Left lung (tissue), 14 donors: ENCODE measurements at places on chromosomes 4 and X. TPM values are rescaled to one million over a fixed set of nuclear protein-coding genes. Genes with fewer than 3 reads are reported as not detected.

Gene ENPEP
- 7.3 TPM for total RNA-seq

Gene REELD1
- 0.13 TPM for total RNA-seq

Gene SMIM10
- 4.4 TPM for total RNA-seq

Gene DRD5
- total RNA-seq = not detected

Gene SLC2A9
- total RNA-seq = 19.0 TPM

Gene XAGE1A
- not detected for total RNA-seq

GRCh38 chr4:145679520-145679919 lies 426 bp upstream of the C4orf51 start:
- no peaks in the 10 kb centered on the region for H3K4me1 ChIP-seq
- no peak overlapping the region for H3K4me3 ChIP-seq
- no peak for DNase-seq
- no peaks in the 10 kb centered on the region for H3K27me3 ChIP-seq

GRCh38 chr4:57442831-57443291 lies 332.7 kb upstream of the IGFBP7 start:
- no peaks in the 10 kb centered on the region for H3K36me3 ChIP-seq
- H3K27ac ChIP-seq = no peak overlapping the region
- no peak overlapping the region for H3K4me3 ChIP-seq
- H3K27me3 ChIP-seq = no peaks in the 10 kb centered on the region
- no peaks in the 10 kb centered on the region for H3K4me1 ChIP-seq

DNA sequence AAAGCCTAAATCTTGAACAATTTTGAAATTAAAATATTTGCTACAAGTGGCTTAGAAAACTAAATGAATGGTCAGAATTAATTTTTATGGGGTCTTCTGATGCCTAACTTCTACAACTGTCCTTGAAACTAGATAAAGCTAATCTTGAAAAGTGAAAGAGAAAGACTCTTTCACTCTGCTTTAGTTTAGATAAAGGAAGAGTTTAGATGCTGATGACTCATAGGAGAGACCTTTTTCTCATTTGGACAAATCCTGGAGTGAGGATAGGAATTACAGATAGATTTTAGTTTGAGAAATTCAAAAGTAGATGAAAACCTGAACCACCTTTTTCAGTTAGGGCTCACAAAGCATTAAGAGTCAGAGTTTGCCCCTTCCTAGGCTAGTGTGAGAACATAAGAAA lies 342.3 kb upstream of the GRID2 start:
- H3K27ac ChIP-seq = no peak overlapping the region
- no peak for DNase-seq
- no peaks in the 10 kb centered on the region for H3K4me1 ChIP-seq
- no peaks in the 10 kb centered on the region for H3K27me3 ChIP-seq
- no peaks in the 10 kb centered on the region for H3K36me3 ChIP-seq

DNA sequence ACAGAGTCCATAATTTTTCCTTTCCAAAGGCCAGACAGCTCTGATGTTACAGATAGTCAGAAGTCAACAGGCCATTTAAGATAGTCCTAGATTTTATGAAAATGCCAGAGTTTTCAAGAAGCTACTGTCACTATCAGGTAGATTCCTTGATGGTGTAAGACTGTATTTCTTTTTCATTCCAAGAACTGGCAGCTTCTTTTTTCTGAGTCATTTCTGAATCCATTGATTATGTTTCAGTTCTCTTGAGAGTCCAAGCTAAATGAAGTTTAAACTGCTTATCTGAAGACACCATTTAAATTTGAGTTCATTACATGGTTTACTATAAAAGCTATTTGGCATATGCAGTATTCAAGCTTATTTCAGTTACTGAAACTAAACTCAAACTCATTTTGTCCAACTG lies 44.6 kb downstream of the RASSF6 start:
- no peak for DNase-seq
- H3K4me3 ChIP-seq = no peak overlapping the region
- H3K4me1 ChIP-seq = no peaks in the 10 kb centered on the region
- no peaks in the 10 kb centered on the region for H3K27me3 ChIP-seq
- H3K27ac ChIP-seq = no peak overlapping the region
- H3K36me3 ChIP-seq = no peaks in the 10 kb centered on the region

- DNase-seq = no peak
- no peak overlapping the region for H3K4me3 ChIP-seq
- no peak overlapping the region for H3K27ac ChIP-seq
- no peaks in the 10 kb centered on the region for H3K4me1 ChIP-seq
- no peaks in the 10 kb centered on the region for H3K27me3 ChIP-seq
- H3K36me3 ChIP-seq = no peaks in the 10 kb centered on the region
Observed at GRCh38 chrX:109184506-109185139, 297.3 kb downstream of the GUCY2F start.

GRCh38 chrX:68916891-68917290 lies 88.1 kb downstream of the EFNB1 start:
- H3K27me3 ChIP-seq = peaks cover 5% of the 10 kb centered on the region
- no peak for DNase-seq
- no peak overlapping the region for H3K4me3 ChIP-seq
- H3K27ac ChIP-seq = no peak overlapping the region
- H3K4me1 ChIP-seq = no peaks in the 10 kb centered on the region

DNA sequence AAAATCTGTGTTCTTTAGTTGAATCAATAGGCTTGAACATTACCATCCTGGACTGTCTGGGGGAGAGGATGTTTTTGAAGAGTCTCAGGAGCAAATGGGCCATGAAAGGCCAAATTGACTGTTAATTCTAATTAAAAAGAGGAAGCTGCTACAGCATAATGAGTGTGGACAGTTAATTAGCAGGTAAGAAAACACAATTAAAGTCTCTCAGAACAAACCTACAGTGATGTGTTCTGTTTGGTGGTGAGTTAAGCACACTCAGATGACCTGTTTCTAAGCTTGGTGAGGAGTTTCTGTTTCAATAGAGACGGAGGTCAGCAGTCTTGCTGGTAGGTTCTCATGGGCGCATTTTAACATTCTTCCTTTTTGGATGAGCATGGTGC lies 68.1 kb downstream of the DRD5 start:
- H3K36me3 ChIP-seq = no peaks in the 10 kb centered on the region
- no peak for DNase-seq
- no peaks in the 10 kb centered on the region for H3K4me1 ChIP-seq
- H3K27ac ChIP-seq = no peak overlapping the region
- H3K27me3 ChIP-seq = no peaks in the 10 kb centered on the region

DNA sequence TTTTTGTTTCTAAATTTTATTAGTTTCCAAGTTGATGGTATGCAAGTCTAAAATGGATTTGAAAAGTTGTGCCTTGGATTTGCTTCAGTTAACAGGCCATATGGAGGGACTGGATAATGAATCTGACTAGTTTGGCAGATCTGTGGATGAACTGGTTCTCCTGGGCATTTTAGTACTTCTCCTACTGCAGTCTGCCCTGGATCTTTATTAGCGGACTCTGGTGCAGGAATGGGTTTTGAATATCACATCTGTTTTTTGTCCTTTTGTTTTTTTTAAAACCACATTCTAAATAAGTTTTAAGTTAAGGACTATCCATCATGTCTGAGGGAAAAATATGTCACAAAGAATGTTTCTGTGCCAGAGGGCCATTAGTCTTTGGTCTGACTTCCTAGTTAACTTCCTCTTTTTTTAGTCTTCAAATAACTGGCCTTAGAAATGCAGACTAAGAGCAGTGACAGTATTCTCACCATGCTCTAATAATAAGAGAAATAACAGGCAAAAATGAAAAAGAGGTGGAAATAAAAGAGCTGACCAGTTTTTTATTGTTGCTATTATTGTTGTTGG lies 13.9 kb upstream of the DCK start:
- no peak for DNase-seq
- H3K4me3 ChIP-seq = no peak overlapping the region
- H3K27me3 ChIP-seq = no peaks in the 10 kb centered on the region
- no peaks in the 10 kb centered on the region for H3K36me3 ChIP-seq

DNA sequence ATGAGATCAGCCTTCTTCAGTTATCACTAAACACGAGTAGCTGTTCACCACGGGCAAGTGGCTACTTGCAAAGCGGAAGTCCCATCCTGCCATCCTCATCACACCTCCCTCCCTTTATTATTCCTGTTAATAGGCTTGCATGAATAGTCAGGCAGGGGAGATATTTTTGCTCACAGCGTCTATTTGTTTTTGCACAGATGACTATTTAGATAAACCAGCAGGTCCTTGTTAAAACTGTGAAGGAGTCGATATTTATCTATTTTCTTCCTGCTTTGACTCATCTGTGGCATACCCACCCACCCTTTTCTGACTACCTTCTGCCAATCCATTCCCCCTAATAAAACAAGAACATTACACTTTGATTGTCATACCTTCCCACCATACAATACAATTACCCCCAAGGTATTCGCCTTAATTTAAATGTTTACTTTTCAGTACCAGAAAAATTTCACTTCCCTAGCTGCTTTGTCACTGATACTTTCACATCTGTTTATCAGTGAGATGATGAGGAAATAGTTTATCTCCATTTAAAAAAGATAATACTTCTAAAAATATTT lies 96.6 kb upstream of the BANK1 start:
- no peaks in the 10 kb centered on the region for H3K4me1 ChIP-seq
- no peaks in the 10 kb centered on the region for H3K36me3 ChIP-seq
- DNase-seq = no peak
- H3K4me3 ChIP-seq = no peak overlapping the region
- H3K27me3 ChIP-seq = no peaks in the 10 kb centered on the region

DNA sequence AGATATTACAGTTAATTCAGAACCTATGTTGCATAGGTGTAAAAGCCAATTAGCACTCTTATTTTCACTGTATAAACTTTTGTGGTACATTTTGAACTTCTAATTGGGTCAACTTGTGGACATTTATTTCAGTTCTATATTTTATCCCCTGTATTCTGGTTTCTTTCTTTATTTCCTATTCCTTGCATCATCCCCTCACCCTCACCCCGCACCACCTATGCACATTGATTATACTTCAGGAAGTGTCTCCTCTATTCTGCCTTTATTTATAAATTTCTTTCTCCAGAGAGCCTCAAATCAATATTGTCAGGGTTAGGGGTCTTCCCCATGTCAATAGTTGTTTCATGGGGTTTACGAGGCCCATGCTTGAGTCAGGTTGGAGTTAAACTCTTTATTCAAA lies 83.1 kb downstream of the TEX13C start:
- no peaks in the 10 kb centered on the region for H3K4me1 ChIP-seq
- no peak overlapping the region for H3K4me3 ChIP-seq
- H3K27ac ChIP-seq = no peak overlapping the region
- no peaks in the 10 kb centered on the region for H3K36me3 ChIP-seq
- no peaks in the 10 kb centered on the region for H3K27me3 ChIP-seq

GRCh38 chrX:5236749-5237148 lies 991.9 kb downstream of the NLGN4X start:
- no peak overlapping the region for H3K4me3 ChIP-seq
- no peaks in the 10 kb centered on the region for H3K27me3 ChIP-seq
- DNase-seq = no peak
- no peak overlapping the region for H3K27ac ChIP-seq
- no peaks in the 10 kb centered on the region for H3K4me1 ChIP-seq

- H3K36me3 ChIP-seq = no peaks in the 10 kb centered on the region
- H3K4me3 ChIP-seq = no peak overlapping the region
- H3K4me1 ChIP-seq = no peaks in the 10 kb centered on the region
- no peaks in the 10 kb centered on the region for H3K27me3 ChIP-seq
Observed at GRCh38 chrX:150409486-150409885, 46.4 kb downstream of the MAMLD1 start.

- DNase-seq = no peak
- peaks cover 47% of the 10 kb centered on the region for H3K4me1 ChIP-seq
- H3K36me3 ChIP-seq = peaks cover 37% of the 10 kb centered on the region
- no peak overlapping the region for H3K27ac ChIP-seq
- H3K4me3 ChIP-seq = no peak overlapping the region
- H3K27me3 ChIP-seq = no peaks in the 10 kb centered on the region
Observed at GRCh38 chr4:2809610-2810180, 16.8 kb downstream of the SH3BP2 start.

DNA sequence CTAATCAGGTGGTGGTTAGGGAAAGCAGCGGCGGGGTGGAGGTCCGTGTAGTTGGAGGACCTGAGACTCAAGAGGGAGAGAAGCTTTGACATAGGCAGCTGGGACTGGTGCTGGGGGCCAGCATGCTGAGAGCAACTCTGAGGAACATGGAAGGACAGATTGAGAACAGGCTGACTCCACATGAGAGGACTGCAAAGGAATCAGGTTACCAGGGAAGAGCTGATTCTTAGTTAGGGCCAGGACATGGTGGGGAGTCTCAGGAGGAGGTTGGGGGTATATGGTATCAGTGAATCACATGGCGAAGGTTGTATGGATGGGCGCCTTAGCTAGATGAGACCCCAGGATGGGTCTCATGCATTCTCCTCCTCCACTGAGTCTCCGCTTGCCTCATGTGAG lies 264.0 kb upstream of the BOD1L1 start:
- no peaks in the 10 kb centered on the region for H3K36me3 ChIP-seq
- H3K27me3 ChIP-seq = no peaks in the 10 kb centered on the region
- DNase-seq = peak; percentile 54
- no peak overlapping the region for H3K27ac ChIP-seq
- H3K4me3 ChIP-seq = no peak overlapping the region

DNA sequence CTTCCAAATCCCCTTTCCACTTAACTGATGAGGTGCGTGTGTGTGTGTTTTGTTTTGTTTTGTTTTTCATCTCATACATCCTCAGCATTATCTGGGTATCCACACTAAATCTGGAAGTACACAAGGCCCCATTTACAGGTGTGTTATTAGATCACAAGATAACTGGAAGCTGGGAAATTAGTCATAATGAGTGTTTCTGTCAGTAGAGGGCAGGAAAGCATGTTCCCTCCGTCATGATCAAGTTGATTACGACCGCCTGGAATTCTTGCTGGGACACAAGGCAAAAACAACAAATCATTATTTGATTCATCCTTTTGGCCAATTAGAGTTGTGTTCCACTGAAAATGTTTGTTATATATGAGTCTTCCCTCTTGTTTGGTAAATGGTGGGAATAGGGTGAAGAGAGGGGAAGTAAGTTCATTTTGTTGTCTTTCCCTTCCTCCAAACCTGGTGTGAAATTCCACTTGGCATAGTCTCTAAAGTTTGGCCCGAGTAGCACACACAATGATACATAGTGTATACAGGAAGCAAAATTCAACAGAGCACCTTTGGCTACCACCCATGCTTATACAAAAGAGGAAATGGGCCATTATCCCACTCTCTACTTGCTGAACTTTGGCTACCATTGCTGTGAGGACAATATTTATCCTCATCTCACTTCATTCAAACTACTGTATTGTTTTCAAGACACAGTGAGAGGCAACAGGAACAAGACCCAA lies 33.3 kb upstream of the TLL1 start:
- no peaks in the 10 kb centered on the region for H3K36me3 ChIP-seq
- H3K4me1 ChIP-seq = no peaks in the 10 kb centered on the region
- H3K27me3 ChIP-seq = no peaks in the 10 kb centered on the region
- no peak for DNase-seq

DNA sequence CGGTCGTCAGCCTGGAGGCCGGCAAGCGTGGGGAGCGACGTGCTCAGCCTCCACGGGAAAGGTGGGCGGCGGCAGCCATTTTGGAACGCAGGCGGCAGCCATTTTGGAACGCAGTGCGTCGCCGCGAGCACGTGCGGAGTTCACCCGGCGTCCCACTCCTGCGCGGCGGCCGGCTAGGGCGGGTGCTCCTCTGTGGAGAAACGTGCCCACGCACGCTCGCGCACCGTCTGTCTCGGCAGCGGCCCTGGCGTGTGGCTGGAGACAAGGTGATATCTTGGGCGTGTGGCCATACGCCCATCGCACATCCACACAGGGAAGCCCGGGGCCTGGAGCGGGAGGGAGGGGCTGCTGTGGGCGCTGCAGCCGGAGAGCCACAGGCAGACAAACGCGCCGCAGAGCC lies 21.1 kb downstream of the CPLX1 start:
- H3K27me3 ChIP-seq = no peaks in the 10 kb centered on the region
- no peaks in the 10 kb centered on the region for H3K4me1 ChIP-seq
- H3K4me3 ChIP-seq = no peak overlapping the region
- no peaks in the 10 kb centered on the region for H3K36me3 ChIP-seq
- no peak overlapping the region for H3K27ac ChIP-seq
